ENCODE measurements at places on chromosomes 7 and 10.

- DNase-seq, result no peak
Measured at GRCh38 chr7:126302639-126303038, 950.1 kb downstream of the GRM8 start.

- no peak for DNase-seq
Measured at GRCh38 chr7:2518737-2519118, 846 bp upstream of the LFNG start.

DNA sequence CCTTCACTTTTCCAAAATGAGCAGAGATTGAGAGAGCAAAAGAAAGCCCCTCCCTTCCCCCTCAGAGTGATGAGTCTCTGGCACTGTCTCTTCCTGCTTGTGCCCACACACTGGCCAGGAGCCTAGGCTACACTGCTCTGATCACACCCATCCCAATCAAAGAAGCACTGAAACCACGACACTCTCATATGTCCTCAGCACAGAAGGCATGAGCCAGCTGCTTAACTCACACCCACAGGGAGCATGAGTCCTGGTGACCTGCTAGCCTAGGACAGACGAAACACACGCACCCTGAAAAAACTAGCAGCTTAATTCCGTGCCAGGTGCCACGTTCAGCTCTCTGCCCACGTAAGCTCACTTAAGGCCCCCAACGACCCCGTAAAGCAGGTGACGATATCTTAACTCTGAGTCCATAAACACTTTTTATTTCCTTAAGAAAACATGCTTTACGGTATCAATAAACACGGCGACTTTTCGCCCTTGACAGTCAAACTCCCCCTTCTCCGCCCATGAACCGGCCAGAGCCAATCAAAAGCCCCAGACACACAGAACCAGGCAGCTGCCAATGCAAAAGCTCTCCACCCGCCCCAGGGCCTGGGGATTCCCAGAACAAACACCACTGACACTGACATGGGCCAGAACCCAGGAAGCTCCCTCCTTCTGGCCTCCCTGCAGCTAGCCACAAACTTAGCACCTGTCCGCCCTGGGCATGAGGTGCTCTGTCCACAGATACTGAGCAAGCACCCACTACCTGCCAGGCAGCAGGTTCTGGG lies 69.0 kb downstream of the TNRC18 start:
- no peak for DNase-seq

GRCh38 chr7:139329119-139329518 lies 12.0 kb upstream of the FMC1 start:
- DNase-seq, result no peak

DNA sequence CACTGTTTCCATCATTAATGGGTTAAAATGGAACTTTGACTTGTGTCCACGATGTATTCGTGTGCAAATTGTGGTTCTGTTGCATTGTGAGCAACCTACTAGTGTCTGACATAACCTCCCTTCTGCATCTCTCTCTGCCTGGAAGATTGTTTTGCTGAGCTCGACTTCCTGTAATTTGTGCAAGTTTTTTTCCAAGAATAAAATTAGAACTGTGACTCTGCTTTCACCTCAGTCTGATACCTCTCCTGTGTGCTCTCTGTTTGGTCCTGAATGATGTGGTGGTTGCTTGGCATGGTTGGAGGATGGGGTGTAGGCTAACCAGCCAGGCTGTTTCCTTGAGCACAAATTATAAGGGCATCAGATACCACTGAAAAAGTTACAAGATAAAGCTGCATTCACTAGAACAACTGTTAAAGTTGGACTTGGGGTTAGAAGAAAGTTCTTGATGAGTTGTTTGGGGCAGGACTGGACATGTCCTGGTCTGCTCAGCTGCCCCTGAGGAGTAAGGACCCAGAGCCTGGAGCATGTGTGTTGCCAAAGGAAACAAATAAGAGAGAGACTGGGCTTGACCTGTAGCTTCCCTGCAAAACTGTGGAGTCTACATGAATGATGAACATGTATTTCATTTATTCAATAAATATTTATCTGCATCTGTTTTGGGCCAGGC lies 1.9 kb upstream of the VOPP1 start:
- no peak for DNase-seq

GRCh38 chr10:62147425-62147824 lies 121.2 kb downstream of the RTKN2 start:
- DNase-seq, result no peak

DNA sequence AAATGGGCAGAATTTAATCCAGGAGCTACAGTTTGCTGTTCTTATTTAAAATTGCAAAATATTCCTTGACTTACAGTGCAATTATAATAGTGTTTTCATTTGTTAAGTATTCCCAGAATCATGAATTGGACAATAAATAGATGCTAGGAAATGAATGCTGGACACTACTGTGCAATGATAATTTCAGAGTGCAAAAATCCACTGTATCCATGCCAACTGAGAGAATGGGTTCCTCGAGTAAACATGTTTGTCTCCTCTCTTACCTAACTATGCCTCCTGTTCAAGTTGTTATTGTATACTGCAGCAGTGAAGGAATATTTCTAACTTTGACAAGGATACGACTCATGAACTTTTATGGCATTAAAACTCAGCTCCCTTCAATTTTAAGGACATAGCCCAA lies 1396.3 kb downstream of the GATA3 start:
- DNase-seq, result no peak

DNA sequence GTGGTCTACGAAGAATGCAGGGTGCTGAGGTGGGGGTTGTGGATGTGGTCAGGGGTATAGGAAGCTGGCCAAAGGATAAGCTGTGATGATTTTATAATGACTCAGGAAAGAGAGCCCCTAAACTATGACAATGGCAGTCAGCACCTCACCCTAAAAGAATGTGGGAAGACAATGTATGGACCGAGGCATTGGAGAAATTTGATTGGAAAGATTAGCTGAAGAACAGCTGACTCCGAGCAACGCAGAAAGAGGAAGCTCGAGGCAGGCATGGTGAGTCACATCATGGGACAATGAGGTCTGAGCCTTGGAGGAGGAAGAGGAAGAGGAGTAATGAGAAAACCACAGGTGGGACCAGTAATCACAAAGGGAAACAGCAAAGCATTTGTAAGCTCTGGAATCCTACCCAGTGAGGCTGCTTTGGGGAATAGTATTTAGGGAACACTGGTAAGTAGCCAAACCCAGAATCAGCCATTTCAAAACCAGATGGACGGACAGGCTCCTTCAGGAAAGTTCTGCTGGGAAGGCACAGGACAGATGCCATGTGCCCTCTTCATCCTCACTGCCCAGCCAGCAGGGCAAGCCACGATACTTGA lies 295.4 kb downstream of the PRPF18 start:
- DNase-seq, result no peak

- no peak for DNase-seq
Measured at GRCh38 chr10:71035511-71036296, 147.3 kb upstream of the PCBD1 start.

GRCh38 chr10:133292919-133293809 lies 15.5 kb downstream of the TUBGCP2 start:
- DNase-seq, result no peak

GRCh38 chr7:35749556-35749955 lies 51.3 kb upstream of the SEPTIN7 start:
- DNase-seq, result no peak

- no peak for DNase-seq
Measured at GRCh38 chr7:142865766-142866165, 10.9 kb downstream of the EPHB6 start.

GRCh38 chr10:12419262-12419847 lies 70.0 kb downstream of the CAMK1D start:
- DNase-seq, result peak; percentile 41

DNA sequence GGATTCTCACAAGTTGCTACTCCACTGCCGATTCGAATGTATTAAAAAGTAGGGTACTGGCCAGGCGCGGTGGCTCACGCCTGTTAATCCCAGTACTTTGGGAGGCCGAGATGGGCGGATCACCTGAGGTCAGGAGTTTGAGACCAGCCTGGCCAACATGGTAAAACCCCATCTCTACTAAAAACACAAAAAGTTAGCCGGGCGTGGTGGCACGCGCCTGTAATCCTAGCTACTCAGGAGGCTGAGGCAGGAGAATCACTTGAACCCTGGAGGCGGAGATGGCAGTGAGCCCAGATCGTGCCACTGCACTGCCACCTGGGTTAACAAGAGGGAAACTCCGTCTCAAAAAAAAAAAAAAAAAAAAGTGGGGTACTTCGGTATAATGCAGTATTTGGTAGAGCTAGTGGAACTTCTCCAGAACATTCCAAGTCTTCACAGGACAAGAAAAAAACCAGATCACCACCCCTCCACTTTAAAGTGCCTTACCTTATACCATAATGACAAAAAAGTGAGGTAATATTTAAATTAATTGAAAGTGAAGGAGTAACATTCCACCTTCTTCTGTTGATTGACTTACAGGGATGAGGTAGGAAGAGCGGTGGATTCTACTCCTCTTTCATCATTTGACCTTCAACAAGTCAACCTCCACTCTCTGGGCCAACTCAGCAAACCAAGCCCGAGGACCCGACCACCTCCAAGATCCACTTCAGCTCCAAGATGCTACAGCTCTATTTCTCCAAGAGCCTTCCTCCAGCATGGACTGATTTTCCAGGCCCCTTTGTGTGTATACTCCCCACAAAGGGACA lies 2.0 kb downstream of the BAZ1B start:
- DNase-seq, result no peak

DNA sequence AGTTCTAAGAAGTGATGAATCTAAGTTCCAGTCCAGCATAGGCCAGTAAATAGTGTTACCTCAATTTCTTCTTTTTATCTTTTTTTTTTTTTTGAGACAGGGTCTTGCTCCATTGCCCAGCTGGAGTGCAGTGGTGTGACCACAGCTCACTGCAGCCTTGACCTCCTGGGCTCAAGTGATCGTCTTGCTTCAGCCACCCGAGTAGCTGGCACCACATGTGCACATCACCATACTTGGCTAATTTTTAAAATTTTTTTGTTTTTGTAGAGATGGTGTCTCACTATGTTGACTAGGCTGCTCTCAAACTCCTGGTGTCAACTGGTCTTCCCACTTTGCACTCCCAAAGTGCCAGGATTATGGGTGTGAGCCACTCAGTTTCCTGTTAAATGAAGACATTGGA lies 126.6 kb upstream of the LYZL2 start:
- DNase-seq, result no peak

- no peak for DNase-seq
Measured at GRCh38 chr10:18719811-18720210, 60.6 kb downstream of the ARL5B start.

- DNase-seq, result no peak
Measured at GRCh38 chr10:2236876-2237275, 499.6 kb upstream of the ADARB2 start.

DNA sequence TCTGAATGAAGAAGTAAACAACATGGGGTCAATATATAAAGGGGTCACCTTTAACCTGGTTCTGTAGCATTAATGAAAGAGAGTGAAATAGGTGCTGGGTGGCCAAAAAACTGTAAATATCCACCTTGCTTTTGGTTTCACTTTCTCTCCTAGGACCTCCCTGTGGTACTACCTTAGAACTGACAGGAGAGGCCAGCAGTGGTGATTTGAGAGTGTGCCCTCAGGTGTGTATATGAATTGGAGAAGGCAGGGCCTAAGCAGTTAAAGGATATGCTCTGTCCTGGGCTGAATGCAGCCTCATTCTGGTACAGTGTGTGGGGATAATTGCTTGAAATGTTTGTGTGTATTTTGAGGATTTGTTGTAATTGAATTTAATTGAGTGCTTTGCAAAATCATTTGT lies 62.0 kb downstream of the BBS9 start:
- no peak for DNase-seq

DNA sequence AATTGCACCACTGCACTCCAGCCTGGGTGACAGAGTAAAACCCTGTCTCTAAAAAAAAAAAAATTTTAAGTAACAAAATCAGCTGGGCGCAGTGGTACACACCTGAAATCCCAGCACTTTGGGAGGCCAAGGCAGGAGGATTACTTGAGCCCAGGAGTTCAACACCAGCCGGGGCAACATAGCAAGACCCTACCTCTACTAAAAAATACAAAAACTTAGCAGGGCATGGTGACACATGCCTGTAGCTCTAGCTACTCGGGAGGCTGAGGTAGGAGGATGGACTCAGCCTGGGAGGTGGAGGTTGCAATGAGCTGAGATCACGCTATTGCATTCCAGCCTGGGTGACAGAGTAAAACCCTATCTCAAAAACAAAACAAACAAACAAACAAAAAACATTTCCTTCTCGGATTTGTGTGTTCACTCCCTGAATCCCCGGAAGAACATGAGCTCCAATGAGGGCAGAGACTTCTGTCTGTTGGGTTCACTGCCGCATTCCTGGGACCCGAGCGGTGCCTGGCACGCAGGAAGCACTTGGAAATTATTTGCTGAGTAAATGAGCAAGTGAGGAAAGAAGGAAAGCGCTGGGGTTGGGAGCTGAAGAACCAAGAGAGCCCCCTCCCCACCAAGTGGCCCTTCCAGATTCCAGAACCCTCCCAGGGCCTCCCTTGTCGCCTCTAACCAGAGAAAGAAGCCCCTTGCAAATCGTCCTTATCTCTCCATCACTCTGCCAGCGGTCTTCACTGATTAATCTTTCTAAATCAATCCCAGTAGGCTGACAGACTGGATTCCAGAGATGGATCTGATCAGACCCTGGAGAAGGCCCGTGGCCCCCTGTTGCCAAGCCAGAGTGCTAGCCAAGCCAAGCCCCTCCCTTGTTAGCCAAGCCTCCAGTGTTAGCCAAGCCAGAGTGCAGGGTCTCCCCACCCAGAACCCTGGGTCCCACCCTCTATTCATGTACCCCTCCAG lies 6.2 kb downstream of the TNRC18 start:
- DNase-seq, result no peak

DNA sequence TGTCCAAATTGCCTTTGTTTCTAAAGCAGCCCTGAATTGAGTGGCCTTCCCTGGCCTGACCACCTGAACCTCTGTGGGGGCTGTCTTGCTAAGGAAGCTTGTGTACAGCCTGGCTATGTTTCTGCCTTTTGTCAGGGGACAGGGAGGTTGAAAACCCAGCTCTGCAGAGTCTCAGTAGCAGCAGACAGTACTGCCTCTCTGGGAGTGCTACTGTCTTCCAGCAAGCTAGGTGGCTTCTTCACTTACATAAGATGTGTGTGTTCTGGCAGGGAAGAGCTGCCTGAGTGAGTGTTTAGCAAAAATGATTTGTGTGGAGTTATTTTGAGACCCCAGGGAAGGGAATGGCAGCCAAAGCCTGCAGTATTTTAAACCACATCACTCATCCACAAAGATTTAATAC lies 57.4 kb downstream of the LRRC4 start:
- no peak for DNase-seq
